ENCODE measurements at places on chromosomes 1 and 21. TPM values are rescaled to one million over a fixed set of nuclear protein-coding genes. Genes with fewer than 3 reads are reported as not detected.

DNA sequence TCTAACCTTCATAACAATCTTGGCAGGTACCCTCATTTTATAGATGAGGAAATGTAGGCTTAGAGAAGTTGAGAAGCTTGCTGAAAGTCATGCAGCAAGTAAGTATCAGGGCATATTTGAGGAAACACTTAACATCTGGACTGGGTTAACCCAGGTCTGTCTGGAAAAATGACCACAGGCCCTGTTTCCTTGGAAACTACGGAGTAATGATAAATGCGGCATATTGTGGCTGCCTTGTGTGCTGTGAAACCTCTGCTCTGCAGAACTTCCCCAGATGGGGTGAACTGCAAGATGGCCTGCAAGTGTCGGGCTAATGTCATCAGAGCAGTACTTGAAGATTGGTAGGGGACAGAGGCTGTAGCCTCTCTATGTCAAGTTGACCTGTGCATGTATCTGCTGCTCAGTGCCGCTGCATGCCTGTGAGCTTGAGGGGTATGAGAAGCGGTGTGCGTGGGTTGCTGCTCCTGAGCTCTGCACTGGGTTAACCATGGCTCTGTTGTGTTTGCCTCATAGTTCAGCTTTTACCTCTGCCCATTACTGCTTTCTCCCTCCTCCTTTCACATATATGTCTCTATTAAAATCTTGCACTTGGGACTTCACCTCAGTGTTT, 83.1 kb downstream of the WDR3 start:
- DNase-seq = no peak

- DNase-seq = no peak
These were observed 100.7 kb upstream of the TNFSF4 start for GRCh38 chr1:173307845-173308244.

The KCNA3 gene
- total RNA-seq = 5.6 TPM

- peak; percentile 88 for DNase-seq
These were observed 36.1 kb downstream of the PEX14 start for GRCh38 chr1:10510520-10511493.

DNA sequence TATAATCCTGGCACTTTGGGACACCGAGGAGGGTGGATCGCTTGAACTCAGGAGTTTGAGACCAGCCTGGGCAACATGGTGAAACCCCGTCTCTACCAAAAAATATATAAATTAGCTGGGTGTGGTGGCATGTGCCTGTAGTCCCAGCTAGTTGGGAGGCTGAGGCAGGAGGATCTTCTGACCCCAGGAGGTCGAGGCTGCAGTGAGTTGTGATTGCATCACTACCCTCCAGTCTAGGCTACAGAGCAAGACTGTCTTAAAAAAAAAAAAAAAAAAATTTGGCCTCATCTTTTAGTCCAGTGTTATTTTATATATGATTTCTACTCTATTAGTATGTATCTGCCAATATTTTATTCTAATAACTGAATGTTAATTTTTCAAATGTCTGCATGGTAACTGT, 59.7 kb downstream of the PPP2R5A start:
- DNase-seq = no peak

The GJB5 gene
- total RNA-seq = not detected

Data from fibroblast of lung (primary cell).